ENCODE measurements at places on chromosomes 2 and 18.
A peak's percentile ranks its signal among the peaks of the same experiment; 100 is the strongest.

- H3K4me3 ChIP-seq, result no peak overlapping the region
- peaks cover 3% of the 10 kb centered on the region for H3K36me3 ChIP-seq
- no peaks in the 10 kb centered on the region for H3K27me3 ChIP-seq
- DNase-seq, result peak; percentile 43
- H3K4me1 ChIP-seq, result peaks cover 15% of the 10 kb centered on the region
These were observed 62.5 kb downstream of the CERS6 start for GRCh38 chr2:168518555-168519066.

DNA sequence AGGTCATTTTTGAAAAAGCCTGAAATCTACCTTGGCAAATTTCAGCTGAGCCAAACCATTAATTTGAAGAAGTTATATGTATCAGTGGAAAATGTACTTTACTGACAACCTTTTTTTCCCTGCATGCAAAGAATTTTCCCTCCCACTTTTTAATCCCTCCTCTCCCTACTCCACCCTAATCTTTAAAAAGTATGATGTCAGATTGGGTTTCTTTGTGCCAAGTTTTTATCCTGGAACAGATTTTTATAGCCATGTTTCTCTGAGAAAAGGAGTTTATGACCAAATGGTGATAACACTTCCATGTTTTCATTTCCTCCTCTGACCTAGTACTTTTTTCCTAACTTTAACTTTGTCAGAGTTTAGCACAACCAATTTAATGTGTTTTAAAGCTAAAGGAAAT, 250.3 kb upstream of the FOSL2 start:
- H3K27me3 ChIP-seq, result no peaks in the 10 kb centered on the region
- no peak for DNase-seq
- H3K4me3 ChIP-seq, result no peak overlapping the region
- H3K4me1 ChIP-seq, result peaks cover 2% of the 10 kb centered on the region

- no peaks in the 10 kb centered on the region for H3K36me3 ChIP-seq
- peaks cover 48% of the 10 kb centered on the region for H3K27me3 ChIP-seq
- no peak overlapping the region for H3K27ac ChIP-seq
- H3K4me1 ChIP-seq, result no peaks in the 10 kb centered on the region
These were observed 13.7 kb upstream of the OSR1 start for GRCh38 chr2:19371996-19372582.

DNA sequence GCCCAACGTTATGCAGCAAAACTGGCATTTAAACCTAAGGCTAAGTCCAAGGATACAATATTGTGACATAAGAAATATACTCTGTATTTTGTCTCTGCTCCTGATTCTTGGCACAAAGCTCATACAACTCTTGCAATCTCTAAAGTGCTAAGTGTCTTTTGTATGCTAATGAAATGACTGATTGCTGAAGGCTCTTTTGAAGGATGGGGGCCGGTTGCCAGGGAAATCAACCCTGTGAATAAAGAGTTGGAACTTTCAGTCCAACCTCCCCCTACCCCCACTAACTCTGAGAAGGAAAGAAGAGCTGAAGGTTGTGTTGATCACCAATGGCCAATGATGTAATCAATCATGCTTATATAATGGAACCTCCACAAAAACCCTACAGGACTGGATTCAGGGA, 40.3 kb downstream of the SESTD1 start:
- H3K4me1 ChIP-seq, result no peaks in the 10 kb centered on the region
- no peaks in the 10 kb centered on the region for H3K36me3 ChIP-seq
- H3K27ac ChIP-seq, result no peak overlapping the region
- H3K4me3 ChIP-seq, result no peak overlapping the region

DNA sequence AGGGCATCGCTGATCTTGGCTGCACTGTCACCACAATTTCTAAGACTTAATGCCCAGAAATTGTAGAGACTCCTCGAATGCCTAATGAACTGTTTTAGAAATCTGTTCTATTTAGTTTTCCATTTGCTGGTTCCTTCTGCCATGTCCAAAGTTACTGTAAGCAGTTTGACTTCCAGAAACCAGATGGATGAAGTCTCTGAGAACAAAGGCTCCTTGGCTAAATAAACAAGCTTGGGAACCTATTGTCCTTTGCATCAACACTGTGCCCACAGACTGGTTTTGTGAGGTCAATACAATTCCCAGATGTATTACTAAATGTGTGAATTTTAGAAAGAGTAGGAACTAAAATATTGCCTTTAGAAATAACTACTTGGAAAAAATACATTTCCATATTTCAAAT, 600.2 kb downstream of the NYAP2 start:
- H3K27ac ChIP-seq, result no peak overlapping the region
- H3K4me1 ChIP-seq, result no peaks in the 10 kb centered on the region
- H3K27me3 ChIP-seq, result no peaks in the 10 kb centered on the region
- DNase-seq, result no peak
- no peaks in the 10 kb centered on the region for H3K36me3 ChIP-seq
- no peak overlapping the region for H3K4me3 ChIP-seq

GRCh38 chr2:84886791-84887190, 5.9 kb upstream of the TRABD2A start:
- no peak overlapping the region for H3K4me3 ChIP-seq
- no peaks in the 10 kb centered on the region for H3K27me3 ChIP-seq
- no peaks in the 10 kb centered on the region for H3K36me3 ChIP-seq
- no peak for DNase-seq
- peak overlapping the region; percentile 55 for H3K27ac ChIP-seq

DNA sequence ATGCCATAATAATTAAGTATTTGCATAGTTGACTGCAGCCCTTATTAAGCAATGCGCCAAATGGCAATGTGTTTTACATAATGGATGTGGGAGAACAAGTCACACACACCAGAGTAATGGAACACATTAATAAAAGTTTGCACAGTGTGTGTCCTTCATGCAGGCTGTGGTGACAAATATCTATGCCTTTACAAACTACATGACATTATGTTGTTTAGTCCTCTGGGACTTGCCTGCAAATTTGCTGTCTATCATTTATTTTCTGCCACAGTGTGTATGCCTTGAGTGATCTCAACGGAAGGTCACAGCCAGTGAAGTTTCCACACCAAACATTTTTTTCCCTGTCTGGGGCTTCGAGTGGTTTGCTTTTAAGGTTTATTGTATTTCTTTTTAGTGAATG, 175.2 kb upstream of the TMEFF2 start:
- H3K27ac ChIP-seq, result no peak overlapping the region
- H3K4me3 ChIP-seq, result no peak overlapping the region
- DNase-seq, result no peak
- no peaks in the 10 kb centered on the region for H3K4me1 ChIP-seq

GRCh38 chr18:27797484-27797883, 379.4 kb downstream of the CDH2 start:
- no peak overlapping the region for H3K4me3 ChIP-seq
- DNase-seq, result no peak
- H3K4me1 ChIP-seq, result no peaks in the 10 kb centered on the region

- H3K4me1 ChIP-seq, result peaks cover 64% of the 10 kb centered on the region
- peak; percentile 79 for DNase-seq
- H3K4me3 ChIP-seq, result peak overlapping the region; percentile 90
- H3K27me3 ChIP-seq, result peaks cover 5% of the 10 kb centered on the region
- H3K36me3 ChIP-seq, result peaks cover 11% of the 10 kb centered on the region
These were observed 1.4 kb downstream of the TRIB2 start for GRCh38 chr2:12718015-12718671.

GRCh38 chr18:59696311-59697235, 650 bp downstream of the CCBE1 start:
- peaks cover 68% of the 10 kb centered on the region for H3K27me3 ChIP-seq
- H3K4me1 ChIP-seq, result peaks cover 9% of the 10 kb centered on the region
- no peaks in the 10 kb centered on the region for H3K36me3 ChIP-seq
- H3K4me3 ChIP-seq, result peak overlapping the region; percentile 69
- H3K27ac ChIP-seq, result peak overlapping the region; percentile 54

- peaks cover 12% of the 10 kb centered on the region for H3K4me1 ChIP-seq
- no peaks in the 10 kb centered on the region for H3K36me3 ChIP-seq
- H3K27ac ChIP-seq, result no peak overlapping the region
- H3K4me3 ChIP-seq, result no peak overlapping the region
- no peak for DNase-seq
- peaks cover 3% of the 10 kb centered on the region for H3K27me3 ChIP-seq
These were observed 79.9 kb upstream of the DLX2 start for GRCh38 chr2:172182624-172183023.

DNA sequence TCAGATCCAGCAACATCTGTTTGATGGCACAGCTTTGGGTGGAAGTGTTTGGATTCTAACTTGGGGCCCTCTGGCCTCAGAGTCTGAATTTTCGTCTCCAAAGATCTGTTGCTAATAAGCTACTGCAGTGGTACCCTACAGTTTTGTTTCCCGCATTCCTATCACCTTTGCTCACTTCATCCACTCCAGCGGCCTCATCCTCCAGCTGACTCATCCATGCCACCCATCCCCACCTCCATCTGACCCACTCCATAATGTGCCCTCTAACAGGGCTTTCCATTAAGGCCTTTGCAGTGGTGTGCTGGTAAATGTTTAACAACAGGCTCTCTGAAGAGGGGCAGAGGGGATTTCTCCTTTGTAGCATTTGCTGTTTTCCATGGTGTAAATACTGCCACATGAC, 225.5 kb downstream of the TGIF1 start:
- H3K4me1 ChIP-seq, result no peaks in the 10 kb centered on the region
- no peak overlapping the region for H3K27ac ChIP-seq
- no peak overlapping the region for H3K4me3 ChIP-seq

- no peaks in the 10 kb centered on the region for H3K4me1 ChIP-seq
- H3K36me3 ChIP-seq, result no peaks in the 10 kb centered on the region
- H3K27me3 ChIP-seq, result no peaks in the 10 kb centered on the region
- no peak overlapping the region for H3K4me3 ChIP-seq
- no peak for DNase-seq
These were observed 653.0 kb downstream of the CNTNAP5 start for GRCh38 chr2:124678043-124678442.

- H3K4me3 ChIP-seq, result no peak overlapping the region
- no peak for DNase-seq
- peaks cover 2% of the 10 kb centered on the region for H3K4me1 ChIP-seq
- no peak overlapping the region for H3K27ac ChIP-seq
- H3K27me3 ChIP-seq, result peaks cover 50% of the 10 kb centered on the region
These were observed 4.3 kb downstream of the SOX11 start for GRCh38 chr2:5696404-5696944.

- H3K4me3 ChIP-seq, result no peak overlapping the region
- no peaks in the 10 kb centered on the region for H3K36me3 ChIP-seq
- H3K27ac ChIP-seq, result no peak overlapping the region
These were observed 130.4 kb upstream of the PELI1 start for GRCh38 chr2:64274399-64275173.

GRCh38 chr18:77522051-77522675, 272.5 kb downstream of the GALR1 start:
- no peak overlapping the region for H3K4me3 ChIP-seq
- H3K27me3 ChIP-seq, result no peaks in the 10 kb centered on the region
- no peak for DNase-seq

GRCh38 chr2:139369423-139370409, 589.5 kb upstream of the NXPH2 start:
- H3K27ac ChIP-seq, result no peak overlapping the region
- no peaks in the 10 kb centered on the region for H3K36me3 ChIP-seq
- H3K4me1 ChIP-seq, result no peaks in the 10 kb centered on the region
- no peak overlapping the region for H3K4me3 ChIP-seq
- DNase-seq, result no peak

- no peak overlapping the region for H3K4me3 ChIP-seq
- no peak for DNase-seq
- peaks cover 4% of the 10 kb centered on the region for H3K36me3 ChIP-seq
- no peak overlapping the region for H3K27ac ChIP-seq
- no peaks in the 10 kb centered on the region for H3K27me3 ChIP-seq
- H3K4me1 ChIP-seq, result peaks cover 3% of the 10 kb centered on the region
These were observed 237.6 kb upstream of the STON1 start for GRCh38 chr2:48292393-48292792.

GRCh38 chr2:179051250-179051649, 1.3 kb upstream of the CCDC141 start:
- no peak overlapping the region for H3K4me3 ChIP-seq
- no peak for DNase-seq
- H3K27ac ChIP-seq, result no peak overlapping the region
- H3K27me3 ChIP-seq, result no peaks in the 10 kb centered on the region
- H3K36me3 ChIP-seq, result peaks cover 7% of the 10 kb centered on the region

- peaks cover 19% of the 10 kb centered on the region for H3K27me3 ChIP-seq
- DNase-seq, result no peak
- no peak overlapping the region for H3K27ac ChIP-seq
These were observed 87.0 kb downstream of the MTX2 start for GRCh38 chr2:176356251-176356650.

DNA sequence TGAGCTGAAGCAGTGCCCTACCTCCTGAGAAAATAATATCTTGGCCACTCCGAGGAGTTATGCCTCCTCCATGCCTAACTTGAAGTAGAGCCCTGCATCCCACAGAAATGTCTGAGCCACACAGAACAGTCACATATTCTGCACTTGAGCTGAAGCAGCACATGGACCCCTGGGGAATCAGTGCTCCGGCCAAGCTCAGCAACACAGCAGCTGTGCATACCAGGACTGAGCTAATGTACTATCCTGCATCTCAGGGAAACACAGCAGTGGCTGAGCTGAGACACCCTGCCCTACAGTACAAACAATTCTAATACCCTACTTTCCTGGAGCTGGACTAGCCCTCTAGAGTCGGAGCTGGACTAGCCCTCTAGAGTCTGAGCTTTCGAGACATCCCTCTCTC, 166.9 kb downstream of the ZNF516 start:
- H3K4me1 ChIP-seq, result peaks cover 5% of the 10 kb centered on the region
- no peaks in the 10 kb centered on the region for H3K36me3 ChIP-seq
- H3K4me3 ChIP-seq, result no peak overlapping the region
- no peak overlapping the region for H3K27ac ChIP-seq

DNA sequence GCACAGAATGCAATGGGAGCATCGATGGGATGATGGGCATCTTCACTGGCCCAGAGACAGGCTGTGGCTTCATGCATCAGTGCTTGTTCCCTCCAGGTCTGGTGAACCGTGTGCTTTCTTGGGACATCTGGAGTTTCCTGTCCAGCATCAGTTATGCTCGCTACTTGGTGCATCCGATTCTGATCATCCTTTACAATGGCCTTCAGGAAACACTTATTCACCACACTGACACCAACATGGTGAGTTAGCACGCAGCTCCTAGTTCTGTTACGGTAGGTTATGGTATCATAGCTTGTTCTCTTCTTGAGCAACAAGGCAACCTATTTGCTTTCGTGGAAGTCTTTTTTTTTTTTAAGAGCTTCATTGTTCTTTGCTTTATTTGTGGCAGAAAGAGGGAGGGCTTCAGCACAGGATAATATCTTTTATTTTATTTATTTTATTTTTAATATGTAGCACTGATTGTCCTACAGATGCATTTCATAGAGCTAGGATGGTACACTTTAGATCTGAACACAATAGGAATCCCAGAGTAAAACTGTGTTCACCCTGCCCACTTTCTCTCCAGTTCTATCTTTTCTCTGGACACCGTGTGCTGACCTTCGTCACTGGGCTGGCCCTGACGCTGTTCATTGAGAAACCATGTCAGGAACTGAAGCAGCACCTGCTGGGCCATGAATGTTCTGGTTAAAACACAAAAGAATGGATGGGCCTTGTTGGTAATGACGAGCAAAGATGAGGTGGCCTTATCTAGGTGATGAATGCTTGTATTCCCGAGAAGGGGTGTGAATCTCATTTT, 71.2 kb upstream of the SEC11C start:
- no peak overlapping the region for H3K4me3 ChIP-seq
- no peak overlapping the region for H3K27ac ChIP-seq
- no peaks in the 10 kb centered on the region for H3K4me1 ChIP-seq
- H3K27me3 ChIP-seq, result peaks cover 2% of the 10 kb centered on the region
- no peaks in the 10 kb centered on the region for H3K36me3 ChIP-seq
- no peak for DNase-seq

Data from activated CD4-positive, alpha-beta T cell treated with anti-CD3 and anti-CD28 coated beads, Interleukin-2, amount 10 ng/mL, durations not matched to agents 24 days and 14 days (primary cell).